ENCODE measurements at places on chromosomes 11 and 22. TPM values are rescaled to one million over a fixed set of nuclear protein-coding genes. Genes with fewer than 3 reads are reported as not detected.

The SLC22A9 gene
- total RNA-seq = not detected

The RCOR2 gene
- not detected for total RNA-seq

DNA sequence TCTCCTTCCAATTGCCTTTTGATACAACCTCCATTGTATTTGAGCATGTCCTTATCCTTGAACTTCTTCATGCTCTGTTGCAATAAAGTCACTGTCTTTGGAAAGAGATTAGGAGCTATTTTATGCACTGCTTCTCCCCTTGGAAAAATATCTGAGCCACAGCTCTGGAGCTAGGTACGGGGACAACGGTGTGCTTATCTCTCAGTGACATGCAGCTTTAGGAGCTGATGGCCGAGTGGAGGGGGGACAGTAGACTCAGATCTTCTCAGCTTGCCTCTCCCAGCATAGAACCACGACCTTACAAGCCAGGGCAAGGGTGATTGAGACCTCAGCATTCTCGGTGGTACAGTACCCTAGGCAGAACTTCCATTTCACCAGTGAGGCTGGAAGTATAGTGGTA lies 64.1 kb downstream of the HORMAD2 start:
- DNase-seq = no peak
- H3K27ac ChIP-seq = no peak overlapping the region
- peaks cover 3% of the 10 kb centered on the region for H3K27me3 ChIP-seq
- H3K4me1 ChIP-seq = no peaks in the 10 kb centered on the region

- peaks cover 1% of the 10 kb centered on the region for H3K36me3 ChIP-seq
- H3K27me3 ChIP-seq = no peaks in the 10 kb centered on the region
- no peak for DNase-seq
- no peak overlapping the region for H3K4me3 ChIP-seq
Measured at GRCh38 chr22:19815093-19815822, 39.4 kb downstream of the GNB1L start.

DNA sequence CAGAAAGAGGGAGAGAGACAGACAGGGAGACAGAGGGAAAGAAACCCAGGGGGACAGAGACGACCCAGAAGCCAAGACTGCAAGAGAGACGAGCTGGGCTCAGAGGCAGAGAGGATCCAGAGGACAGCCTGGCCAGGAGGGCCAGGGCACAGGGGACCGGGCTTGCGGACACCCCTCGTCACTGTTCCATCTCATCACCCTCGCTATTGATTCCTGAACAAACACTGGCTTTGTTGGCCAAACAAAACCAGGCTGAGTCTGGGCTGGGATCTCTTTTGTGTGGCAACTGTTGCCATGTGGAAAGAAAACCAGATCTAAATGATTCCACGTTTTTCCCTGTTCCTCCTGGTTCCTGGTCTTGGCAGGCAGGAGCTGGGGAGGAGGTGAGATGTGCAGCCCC lies 339.4 kb downstream of the MN1 start:
- DNase-seq = no peak
- H3K36me3 ChIP-seq = no peaks in the 10 kb centered on the region
- no peak overlapping the region for H3K4me3 ChIP-seq
- H3K27ac ChIP-seq = no peak overlapping the region
- no peaks in the 10 kb centered on the region for H3K4me1 ChIP-seq
- H3K27me3 ChIP-seq = no peaks in the 10 kb centered on the region

- no peak overlapping the region for H3K27ac ChIP-seq
- peaks cover 23% of the 10 kb centered on the region for H3K4me1 ChIP-seq
- H3K27me3 ChIP-seq = no peaks in the 10 kb centered on the region
- no peak for DNase-seq
- H3K36me3 ChIP-seq = peaks cover 9% of the 10 kb centered on the region
Measured at GRCh38 chr22:38106814-38107578, 3.5 kb downstream of the BAIAP2L2 start.
